ENCODE measurements at places on chromosomes 5 and 9.
A peak's percentile ranks its signal among the peaks of the same experiment; 100 is the strongest.

DNA sequence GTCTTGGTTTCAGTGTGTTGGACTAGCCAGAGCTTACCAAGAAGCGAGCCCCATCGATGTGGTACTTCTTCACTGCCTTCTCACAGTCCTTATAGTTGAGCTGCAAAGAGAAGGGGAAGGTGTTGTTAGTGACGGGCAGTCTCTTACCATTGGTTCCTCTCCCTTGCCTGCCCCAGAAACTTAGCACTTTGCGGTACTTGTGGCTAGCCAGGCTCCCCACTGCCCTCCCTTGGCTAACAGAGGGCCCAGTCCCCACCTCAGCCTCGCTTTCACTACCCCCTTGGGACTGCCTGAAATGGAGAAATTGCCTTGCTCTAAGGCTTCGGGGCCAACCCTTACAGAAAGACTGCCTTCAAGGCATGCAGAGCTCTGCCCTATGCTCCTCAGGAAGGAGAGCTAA, 4.3 kb downstream of the LCP2 start:
- no peak for DNase-seq

GRCh38 chr5:176810687-176811501, 535 bp downstream of the UNC5A start:
- DNase-seq = no peak

DNA sequence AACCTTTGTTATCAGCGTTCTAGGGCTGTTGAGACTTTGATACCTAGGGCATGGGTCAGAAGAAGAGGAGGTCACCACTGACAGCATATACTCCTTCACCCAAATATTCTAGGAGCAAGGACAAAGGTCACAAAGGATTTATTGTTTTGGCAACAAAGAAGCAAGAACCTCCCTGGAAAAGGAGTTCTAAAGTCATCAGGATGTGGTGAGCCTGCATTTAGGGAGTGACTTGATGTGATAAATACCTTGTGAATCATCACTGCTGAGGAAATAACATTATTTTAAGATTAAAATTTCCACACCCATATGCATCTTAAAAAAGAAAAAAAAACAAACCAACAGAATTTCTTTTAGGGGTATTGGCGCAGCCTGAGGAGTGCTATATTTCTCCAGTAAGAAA, 13.9 kb downstream of the IFNA1 start:
- DNase-seq = peak; percentile 24

- DNase-seq = no peak
These were observed 12.6 kb downstream of the CFAP77 start for GRCh38 chr9:132422574-132422973.

DNA sequence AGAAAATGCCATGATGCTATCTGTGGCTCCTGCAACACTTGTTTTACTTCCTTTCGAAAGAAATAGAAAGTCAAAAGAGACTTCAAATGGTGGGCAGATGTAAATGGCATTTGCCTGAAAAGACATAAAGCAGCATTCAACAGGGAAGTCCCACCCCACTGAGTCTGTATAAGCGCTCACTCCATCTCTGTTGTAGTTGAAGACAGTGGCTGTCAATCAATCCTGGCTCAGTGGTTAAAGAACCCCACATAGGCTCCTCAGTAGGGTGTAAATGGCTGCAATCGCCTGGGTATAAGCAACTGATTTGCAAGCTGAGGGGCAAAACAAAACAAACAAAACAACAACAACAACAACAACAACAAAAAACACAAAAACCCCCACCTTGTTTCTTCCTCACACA, 158.7 kb downstream of the EFNA5 start:
- DNase-seq = no peak

GRCh38 chr5:20276061-20276958, 288.3 kb upstream of the CDH18 start:
- peak; percentile 80 for DNase-seq

GRCh38 chr5:158682631-158683030, 417.1 kb downstream of the EBF1 start:
- no peak for DNase-seq

- DNase-seq = no peak
These were observed 248.7 kb upstream of the MAP3K1 start for GRCh38 chr5:56566374-56567249.

DNA sequence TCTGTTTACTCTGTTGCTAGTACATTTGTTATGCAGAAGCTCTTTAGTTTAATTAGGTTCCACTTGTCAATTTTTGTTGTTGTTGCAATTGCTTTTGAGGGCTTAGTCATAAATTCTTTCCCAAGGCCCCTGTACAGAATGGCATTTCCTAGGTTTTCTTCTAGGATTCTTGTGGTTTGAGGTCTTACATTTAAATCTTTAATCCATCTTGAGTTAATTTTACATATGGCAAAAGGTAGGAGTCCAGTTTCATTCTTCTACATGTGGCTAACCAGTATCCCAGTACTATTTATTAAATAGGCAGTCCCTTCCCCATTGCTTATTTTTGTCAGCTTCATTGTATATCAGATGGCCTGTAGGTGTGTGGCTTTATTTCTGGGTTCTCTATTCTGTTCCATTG, 792.4 kb downstream of the PTPRD start:
- no peak for DNase-seq

- DNase-seq = no peak
These were observed 100.6 kb downstream of the TRIO start for GRCh38 chr5:14243766-14244165.

DNA sequence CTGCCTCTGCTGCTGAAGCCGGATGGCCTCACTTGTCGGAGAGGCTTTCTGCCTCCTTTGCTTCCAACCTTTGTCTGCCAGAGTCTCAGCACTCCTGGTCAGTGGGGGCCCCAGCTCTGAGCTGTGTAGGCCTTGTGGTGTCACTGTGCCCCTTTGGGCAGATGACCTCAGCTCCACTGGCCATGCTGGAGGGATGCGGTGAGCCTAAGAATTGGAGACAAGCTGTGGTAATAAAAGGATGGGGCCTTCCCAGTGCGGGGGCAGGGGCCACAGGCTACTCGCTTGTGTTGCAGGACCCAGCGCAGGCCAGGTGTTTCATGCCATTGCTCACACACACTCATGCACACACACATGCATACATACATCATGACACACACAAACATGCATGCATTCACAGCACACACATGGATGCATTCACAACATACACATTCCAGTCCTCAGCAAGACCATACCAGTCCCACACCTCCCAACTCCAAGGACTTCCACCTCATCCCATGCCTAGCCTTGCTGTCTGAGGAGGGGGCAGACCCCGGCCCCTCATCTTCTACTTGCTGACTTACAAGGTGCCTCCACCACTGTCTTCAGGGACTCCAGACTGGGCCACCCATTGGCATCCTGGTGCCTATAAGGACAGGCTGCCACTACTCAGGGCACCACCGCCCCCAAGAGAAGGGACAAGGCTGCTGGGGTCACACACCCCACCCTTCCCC, 237.7 kb downstream of the SYK start:
- DNase-seq = no peak

- DNase-seq = no peak
These were observed 54.3 kb downstream of the TMEM215 start for GRCh38 chr9:32837551-32838058.

- DNase-seq = no peak
These were observed 134.5 kb upstream of the FSTL4 start for GRCh38 chr5:133746834-133747233.

GRCh38 chr5:131976414-131977211, 31.1 kb upstream of the MEIKIN start:
- DNase-seq = no peak

GRCh38 chr9:82404196-82404870, 415.8 kb downstream of the SPATA31D1 start:
- DNase-seq = peak; percentile 7

DNA sequence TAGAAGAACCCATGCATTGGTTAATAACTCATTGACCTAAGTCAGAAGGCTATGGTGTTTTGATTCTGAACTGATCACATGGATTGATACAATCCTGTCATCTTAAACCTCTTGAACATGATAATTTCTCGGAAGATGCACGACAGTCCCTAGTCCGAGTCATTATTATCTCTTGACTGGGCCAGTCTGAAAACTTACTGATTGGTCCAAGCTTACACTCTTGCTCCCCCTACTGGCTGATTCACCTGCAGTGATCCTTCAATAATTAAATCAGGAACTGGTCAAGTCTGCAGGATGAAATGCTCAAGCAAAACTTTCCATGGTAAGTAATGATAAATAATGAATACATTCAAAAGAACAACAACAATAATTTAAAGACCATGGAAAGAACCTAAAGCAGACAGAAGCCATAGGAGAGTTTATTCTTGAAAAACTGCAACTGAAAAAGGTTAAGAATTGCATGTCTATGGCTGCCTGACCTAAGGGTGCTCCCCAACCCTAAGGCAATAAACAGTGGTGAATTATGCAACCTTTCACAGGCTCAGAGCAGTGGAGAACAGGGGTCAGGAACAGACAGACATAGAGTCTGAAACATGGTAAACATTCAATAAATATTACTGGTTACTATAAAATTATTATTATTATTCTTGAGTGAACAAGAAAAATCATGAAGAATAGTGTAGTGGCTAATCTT, 79.3 kb downstream of the BRINP1 start:
- peak; percentile 43 for DNase-seq

DNA sequence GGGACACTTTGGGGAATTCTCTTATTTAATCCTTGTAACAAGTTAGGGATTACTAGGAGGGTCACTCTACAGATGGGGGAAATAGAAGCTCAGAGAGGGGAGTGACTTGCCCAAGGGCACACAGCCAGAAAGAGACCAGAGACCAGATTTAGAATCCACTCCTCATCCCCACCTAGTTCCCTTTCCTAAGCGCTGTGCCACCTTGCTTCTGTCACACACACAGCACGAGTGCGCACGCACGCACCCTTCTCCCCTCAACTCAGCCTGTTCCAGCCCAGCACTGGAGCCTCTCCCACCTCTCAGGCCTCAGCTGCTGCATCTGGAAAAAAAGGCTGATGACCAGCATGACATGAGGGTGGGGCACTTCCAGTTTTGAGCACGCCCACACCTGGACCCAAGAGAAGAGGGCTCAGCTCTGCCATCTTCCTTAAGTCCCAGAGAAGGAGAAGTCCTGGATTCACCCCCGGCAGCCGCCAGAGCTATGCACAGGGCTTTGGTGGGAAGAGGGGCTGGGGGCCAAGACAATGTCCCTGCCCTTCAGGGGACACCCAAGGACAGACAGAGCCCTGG, 18.5 kb downstream of the NR5A1 start:
- no peak for DNase-seq

DNA sequence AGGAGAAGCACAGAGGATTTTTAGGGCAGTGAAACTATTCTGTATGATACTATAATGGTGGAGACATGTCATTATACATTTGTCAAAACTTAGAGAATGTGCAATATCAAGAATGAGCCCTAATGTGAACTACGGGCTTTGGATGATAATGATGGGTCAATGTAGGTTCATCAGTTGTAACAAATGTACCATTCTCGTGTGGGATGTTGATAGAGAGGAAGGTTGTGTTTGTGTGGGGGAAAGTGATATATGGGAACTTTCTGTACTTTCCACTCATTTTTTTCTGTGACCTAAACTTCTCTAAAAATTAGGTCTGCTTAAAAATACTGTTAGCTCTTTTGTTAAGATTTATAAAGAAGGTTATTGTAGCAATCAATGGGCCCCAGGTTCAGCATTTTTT, 138.9 kb downstream of the SPATA31D1 start:
- DNase-seq = no peak

- DNase-seq = no peak
These were observed 82.3 kb upstream of the FREM1 start for GRCh38 chr9:14992516-14992915.

DNA sequence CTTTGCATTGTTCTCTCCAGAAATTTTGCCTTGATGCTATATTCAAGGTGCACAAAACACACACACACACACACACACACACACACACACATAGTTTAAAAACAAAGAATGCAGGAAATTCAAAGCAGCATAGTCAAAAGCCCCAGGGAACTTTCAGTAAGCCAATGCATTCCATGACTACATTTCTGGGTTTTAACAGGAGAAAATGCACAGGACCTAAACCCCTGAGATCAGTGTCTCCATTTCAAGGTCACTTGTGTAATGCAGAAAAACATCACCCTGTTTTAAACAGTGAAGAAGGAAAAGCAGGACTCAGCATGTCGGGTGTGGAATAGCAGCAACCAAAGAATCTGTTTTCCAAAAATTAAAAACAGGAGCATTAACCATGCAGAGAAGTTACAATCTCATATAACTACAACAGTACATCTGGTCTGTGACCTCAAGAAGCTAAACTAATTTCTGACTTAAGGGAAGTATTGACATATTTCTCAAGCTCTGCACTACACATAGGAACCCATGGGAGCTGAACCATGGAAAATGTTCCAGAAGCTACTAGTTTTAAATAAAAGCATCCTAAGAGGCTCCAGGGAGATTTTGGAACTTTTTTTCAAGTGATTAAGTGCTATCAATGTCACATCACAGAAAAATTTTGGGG, 296.7 kb downstream of the HINT1 start:
- DNase-seq = peak; percentile 29

DNA sequence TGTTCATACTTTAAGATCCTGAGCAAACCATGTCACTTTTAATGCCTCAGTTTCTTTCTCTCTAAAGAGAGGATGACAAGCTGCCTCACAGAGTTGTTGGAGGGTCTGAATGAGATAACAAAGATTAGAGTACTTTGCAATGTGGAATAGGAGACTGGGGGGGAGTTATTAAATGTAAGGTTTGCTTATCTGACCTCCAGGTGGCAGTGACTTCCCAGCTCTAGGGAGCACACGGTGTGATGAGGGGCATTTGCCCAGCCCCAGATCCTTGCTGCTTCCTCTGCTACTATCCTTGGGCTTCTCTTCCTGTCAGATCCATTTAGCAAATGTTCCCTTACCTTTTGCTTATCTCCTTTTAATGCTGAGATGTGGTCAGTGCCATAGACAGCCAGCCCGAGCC, 30.7 kb downstream of the ENHO start:
- DNase-seq = no peak

- no peak for DNase-seq
These were observed 113.1 kb upstream of the NIPBL start for GRCh38 chr5:36763454-36763853.

DNA sequence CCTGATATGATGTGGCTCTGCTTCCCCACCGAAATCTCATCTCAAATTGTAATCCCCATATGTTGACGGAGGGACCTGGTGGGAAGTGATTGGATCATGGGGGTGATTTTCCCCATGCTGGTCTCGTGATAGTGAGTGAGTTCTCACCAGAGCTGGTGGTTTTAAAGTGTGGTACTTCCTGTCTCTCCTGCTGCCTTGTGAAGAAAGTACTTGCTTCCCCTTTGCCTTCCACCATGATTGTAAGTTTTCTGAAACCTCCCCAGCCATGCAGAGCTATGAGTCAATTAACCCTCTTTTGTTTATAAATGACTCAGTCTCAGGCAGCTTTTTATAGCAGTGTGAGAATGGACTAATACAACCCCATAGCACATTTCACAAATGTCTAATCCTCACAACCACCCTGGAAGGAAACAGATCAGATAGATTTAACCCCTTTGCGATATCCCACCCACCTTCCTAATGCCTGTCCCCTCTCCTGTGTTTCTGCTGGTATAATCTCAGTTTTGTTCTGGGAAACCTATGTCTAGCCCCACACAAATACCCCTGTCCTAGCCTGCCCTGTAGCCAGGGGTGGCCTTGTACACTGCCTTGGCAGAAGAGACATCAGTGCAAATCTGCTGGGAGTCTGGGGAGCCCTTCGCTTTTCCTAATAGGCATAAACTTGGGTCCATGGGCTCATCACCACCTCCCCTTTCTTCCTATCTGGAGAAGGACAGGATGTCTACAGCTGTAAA, 157.0 kb upstream of the RAI14 start:
- peak; percentile 71 for DNase-seq
